ENCODE measurements at places on chromosomes 12 and 14. TPM values are rescaled to one million over a fixed set of nuclear protein-coding genes. Genes with fewer than 3 reads are reported as not detected.

Gene NEMP1
- total RNA-seq: 51.7 TPM

Gene GPR84
- 0.25 TPM for total RNA-seq

Gene ANO2
- not detected for total RNA-seq

Gene ETNK1
- total RNA-seq: 84.9 TPM

Gene BRI3BP
- 22.5 TPM for total RNA-seq

Gene NTS
- not detected for total RNA-seq

Gene ALDH6A1
- total RNA-seq: 16.8 TPM

Gene C1RL
- total RNA-seq: 26.5 TPM

Gene KIF5A
- 0.93 TPM for total RNA-seq

Gene MEG3
- not detected for total RNA-seq

Gene LAG3
- 91.9 TPM for total RNA-seq

Gene PSEN1
- total RNA-seq: 44.5 TPM

Gene WIF1
- not detected for total RNA-seq

Gene CFAP251
- 2.2 TPM for total RNA-seq

Gene CMA1
- not detected for total RNA-seq

Gene COL2A1
- not detected for total RNA-seq

Gene PIK3C2G
- not detected for total RNA-seq

Gene TPPP2
- not detected for total RNA-seq

Gene NINJ2
- total RNA-seq: 13.5 TPM

Gene VRTN
- total RNA-seq: not detected

Gene RIMBP2
- not detected for total RNA-seq

Measured in activated CD4-positive, alpha-beta memory T cell treated with anti-CD3 and anti-CD28 coated beads, Interleukin-2, amount 10 ng/mL, durations not matched to agents 7 days and 5 days (primary cell).